ENCODE measurements at places on chromosomes 16 and 17.

DNA sequence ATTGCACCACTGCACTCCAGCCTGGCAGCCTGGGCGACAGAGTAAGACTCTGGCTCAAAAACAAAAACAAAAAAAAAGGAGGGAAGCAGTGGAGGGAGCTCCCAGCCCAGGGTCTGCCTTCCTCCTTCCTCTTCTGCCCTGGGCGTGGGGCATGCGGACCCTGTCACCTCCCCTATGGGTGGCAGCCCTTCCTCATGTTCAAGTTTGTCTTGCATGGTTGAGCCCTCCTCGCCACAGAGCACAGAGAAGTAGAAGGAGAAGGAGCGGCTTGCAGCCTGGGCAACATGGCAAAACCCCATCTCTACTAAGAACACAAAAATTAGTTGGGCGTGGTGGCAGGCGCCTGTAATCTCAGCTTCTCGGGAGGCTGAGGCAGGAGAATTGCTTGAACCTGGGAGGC lies 21.4 kb upstream of the TIMP2 start:
- no peak for DNase-seq

- DNase-seq = no peak
Observed at GRCh38 chr17:10628756-10629155, 28.4 kb downstream of the MYH3 start.

DNA sequence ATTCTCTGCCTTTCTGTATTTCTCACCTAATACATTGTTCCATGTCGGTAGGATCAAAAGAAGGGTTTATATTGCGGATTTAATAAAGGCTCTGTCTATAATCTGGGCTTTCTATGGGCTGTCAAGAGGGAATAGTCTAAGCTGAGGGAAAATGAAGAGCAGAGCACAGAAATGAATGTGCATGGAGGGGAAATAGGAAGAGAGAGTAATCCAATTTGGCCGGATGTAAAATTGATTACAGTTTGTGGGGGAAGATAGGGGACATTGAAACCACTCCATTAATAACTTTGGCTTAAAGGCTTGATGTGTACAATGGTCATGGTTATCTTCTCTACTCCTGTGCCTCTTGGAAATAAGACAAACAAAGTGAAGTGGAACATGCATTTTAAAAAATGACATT lies 334.2 kb upstream of the CDH8 start:
- DNase-seq = no peak

DNA sequence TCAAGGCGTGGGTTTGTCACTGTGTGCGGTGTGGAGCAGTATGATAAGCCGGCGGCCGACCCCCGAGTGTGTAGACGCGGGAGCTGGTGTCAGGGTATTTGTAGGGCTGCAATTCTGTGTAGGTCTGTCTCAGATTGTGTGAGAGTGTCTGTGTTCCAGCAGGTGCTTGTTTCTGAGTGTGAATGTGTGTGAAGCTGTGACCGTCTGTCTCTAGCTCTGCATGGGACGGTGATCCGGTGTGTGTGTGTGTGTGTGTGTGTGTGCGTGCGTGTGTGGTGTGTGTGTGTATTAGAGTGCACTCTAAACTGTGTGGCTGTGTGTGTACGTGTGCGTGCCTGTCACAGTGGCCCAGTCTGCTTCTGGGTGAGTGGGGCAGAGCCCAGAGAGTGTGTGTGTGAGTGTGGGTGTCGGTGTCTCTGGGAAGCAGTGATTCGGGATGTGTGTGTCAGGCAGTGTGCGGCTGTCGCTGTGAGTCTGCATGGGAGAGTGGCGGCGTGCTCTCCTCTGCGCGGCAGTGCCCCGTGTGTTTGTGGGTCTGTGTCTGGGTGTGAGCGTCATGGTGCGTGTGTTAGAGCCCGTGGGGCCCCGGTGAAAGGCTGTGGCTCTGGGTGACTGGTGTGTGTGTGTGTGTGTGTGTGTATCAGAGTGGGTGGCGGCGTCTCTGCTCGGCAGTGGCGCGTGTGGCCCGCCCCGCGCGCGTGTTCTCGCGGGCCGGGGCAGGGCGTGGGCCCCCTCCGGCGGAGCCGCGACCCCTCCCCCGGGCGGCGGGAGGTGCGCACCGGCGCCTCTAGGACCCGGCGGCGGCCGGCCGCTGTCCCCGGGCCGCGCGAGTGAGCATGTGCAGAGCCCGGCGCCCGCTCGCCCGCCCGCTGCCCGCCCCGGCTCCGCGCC lies at the start of gene WSCD1:
TSS of gene WSCD1 (plus strand) at position 841 of the 891 bp plus-strand sequence. CDS start 10,280 bp downstream, outside the sequence.
- peak; percentile 54 for DNase-seq

GRCh38 chr17:51010173-51010675 lies 110.4 kb downstream of the SPAG9 start:
- DNase-seq = no peak

GRCh38 chr17:82823004-82823403 lies 16.8 kb downstream of the ZNF750 start:
- DNase-seq = no peak

GRCh38 chr16:9500872-9501271 lies 409.4 kb downstream of the HAPSTR1 start:
- no peak for DNase-seq

GRCh38 chr16:2977440-2977839 lies 2.8 kb downstream of the PKMYT1 start:
- DNase-seq = no peak

DNA sequence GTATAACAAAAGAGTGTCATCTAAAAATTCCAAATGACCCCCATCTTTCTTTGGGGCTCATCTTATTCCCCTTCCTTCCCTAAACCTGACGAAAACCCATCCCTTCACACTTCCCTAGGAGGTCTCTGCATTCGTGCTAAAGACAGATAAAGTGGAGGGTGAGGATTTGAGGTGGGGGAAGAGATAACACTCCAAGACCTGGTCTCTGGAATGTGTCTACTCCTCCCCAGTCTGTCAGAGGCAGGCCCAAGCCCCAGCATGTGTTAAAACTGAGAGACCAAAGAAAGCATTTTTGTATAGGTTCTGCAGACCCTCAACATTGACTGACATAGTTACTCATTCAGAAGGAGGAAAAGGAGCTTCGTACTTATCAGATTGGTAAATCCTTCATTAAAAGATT lies 11.0 kb upstream of the LHX1 start:
- DNase-seq = no peak

GRCh38 chr16:62644030-62644812 lies 608.0 kb upstream of the CDH8 start:
- DNase-seq = no peak
